ENCODE measurements at places on chromosomes 6 and 20.
A peak's percentile ranks its signal among the peaks of the same experiment; 100 is the strongest.

DNA sequence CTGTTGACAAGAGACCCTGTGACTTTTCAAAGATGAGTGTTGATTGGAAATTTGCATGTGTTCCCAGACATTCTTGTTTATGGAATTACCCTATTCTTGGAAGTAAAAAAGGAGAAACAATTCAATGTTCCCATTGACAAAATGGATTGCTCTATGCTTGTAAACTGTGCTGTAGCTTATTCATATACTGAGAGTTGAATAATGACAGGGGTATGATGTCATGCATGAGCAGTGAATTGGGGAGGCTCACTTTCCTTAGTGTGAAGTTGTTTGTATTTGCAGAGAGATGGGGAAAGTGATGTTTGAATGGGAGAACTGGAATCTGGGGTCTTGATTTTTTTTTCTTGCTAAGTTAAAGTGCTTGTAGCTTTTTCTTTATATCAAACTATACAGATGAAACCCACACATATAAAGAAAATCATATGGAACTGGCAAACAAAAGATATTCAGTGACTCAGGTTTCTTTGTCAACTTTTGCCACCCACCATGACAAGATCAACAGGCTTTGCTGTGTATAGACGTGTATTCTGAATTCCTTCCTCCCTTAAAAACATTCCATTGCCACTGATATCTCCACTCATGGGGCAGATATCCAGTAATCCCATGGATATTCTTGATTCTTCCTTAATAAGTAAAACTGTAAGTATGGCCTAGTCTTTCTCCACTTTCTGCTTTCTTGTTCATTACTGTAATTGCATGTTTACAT lies 97.8 kb upstream of the JAG1 start:
- DNase-seq: no peak

DNA sequence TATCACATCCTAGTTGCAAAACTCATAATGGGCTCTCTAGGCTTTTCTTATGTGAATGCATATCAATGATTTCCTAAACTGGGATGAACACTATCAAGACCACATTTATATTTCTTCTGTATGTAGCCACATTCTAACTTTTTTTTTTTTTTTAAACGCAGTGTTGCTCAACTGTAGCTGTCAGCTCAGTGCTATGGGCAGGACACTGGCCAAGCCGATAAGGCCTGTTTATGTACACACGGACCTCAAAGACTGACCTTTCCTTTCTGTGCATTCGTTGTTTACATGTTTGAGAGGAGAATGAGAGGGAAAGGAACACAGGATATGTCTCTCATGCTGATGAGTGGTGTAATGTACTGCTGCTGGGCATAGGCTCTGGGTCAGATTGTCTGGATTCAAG lies 75.1 kb upstream of the B3GAT2 start:
- no peak for DNase-seq

- peak; percentile 77 for DNase-seq
Measured at GRCh38 chr6:158972241-158973233, 27.5 kb downstream of the RSPH3 start.

DNA sequence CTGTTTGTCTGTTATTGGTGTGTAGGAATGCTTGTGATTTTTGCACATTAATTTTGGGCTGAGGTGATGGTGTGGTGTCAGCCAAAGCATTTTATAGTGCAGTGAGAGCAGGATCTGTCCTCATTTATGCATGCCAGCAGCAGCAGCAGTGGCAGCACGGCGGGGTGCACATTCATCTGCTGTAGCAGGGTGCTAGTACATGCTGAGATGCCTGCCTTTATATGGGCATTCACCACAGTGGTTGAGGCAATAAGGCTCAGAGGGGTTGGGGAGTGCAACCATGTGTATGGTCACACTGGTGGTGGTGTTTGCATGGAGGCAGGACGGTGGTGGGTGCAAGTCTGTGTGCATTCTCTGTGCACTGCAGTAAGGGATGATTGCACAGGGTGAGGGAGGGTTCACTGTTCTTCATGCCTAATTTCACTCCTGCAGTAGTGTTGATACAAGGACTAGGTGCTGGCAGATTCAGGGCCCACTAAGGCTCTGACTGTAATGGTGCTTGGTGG lies 129.3 kb upstream of the SYNCRIP start:
- DNase-seq: no peak

GRCh38 chr6:36028088-36028876 lies 674 bp downstream of the MAPK14 start:
- peak; percentile 60 for DNase-seq

- peak; percentile 8 for DNase-seq
Measured at GRCh38 chr6:40295251-40295950, 291.8 kb downstream of the LRFN2 start.

DNA sequence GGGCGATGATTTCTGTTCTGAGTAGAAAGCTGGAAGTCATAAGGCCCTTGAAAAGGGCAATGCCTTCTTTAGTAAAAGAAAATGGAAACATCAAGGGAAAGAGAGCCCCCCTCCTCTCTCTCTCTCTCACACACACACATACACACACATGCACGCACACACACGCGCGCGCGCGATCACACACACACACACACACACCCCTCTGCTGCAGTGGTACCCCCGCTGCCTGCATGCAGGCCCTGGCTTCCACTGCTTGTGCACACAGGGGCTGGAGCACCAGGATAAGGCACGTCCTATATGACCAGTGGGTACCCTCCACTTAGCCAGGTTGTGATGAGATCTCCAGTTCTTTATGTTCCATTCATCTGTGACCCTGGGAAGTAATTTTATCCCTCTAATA lies 300.9 kb downstream of the SLC35F1 start:
- no peak for DNase-seq

DNA sequence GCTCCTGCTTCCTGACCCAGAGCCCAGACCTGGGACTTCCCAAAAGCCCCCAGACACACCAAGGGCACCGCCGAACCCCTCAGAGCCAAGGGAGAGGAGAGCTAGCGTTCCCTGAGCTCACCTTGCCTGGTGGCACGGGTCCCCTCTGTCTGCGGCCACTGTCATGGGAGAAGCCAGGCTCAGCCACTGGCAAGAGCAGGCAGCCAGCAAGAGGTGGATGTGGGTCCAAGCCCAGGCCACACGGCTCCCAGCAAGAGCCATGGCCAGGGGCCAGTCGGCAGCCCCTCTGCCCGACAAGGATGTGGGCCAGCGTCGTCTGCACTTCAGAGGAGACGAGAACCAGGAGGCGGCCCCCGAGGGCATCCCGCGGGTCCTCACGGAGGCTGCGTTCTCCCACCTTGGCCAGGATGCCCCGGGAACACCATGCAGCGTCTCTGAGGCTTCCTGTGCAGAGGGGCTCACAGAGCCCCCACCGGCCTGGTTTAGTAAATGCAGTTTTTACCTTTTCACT lies 2.2 kb upstream of the PPDPF start:
- no peak for DNase-seq

DNA sequence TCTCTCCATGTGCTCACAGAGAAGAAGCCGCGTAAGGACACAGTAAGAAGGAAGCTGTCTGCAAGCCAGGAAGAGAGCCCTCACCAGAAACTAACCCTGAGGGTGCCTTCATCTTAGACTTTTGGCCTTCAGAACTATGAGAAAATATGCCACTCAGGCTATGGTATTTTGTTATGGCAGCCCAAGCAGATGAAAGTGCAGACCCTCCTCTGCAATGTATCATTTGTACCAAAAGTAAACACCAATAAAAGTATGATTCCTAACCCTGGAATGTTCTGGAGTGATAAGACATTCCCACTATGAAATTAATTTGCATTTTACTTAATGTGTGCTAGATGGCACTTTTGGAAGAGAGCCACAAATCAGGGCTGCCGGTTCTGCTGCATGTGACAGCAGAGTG lies 594.3 kb downstream of the UTRN start:
- no peak for DNase-seq

DNA sequence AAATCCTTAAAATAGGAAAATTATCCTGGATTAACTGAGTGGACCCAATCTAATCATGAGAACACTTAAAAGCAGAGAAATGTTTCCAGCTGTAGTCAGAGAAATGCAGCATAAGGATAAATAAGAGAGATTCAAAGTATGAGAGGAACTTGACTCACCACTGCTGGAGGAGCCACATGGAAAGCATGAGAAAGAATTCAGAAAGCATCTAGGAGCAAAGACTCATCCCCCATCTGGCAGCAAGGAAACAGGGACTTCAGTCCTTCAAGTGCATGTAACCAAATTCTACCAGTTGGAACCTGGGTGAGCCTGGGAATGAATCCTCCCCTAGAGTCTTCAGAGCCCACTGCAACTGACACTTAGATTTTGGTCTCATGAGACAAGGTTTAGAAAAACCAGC lies 33.7 kb downstream of the RNF146 start:
- DNase-seq: peak; percentile 95

GRCh38 chr20:10856237-10857015 lies 182.6 kb upstream of the JAG1 start:
- no peak for DNase-seq

DNA sequence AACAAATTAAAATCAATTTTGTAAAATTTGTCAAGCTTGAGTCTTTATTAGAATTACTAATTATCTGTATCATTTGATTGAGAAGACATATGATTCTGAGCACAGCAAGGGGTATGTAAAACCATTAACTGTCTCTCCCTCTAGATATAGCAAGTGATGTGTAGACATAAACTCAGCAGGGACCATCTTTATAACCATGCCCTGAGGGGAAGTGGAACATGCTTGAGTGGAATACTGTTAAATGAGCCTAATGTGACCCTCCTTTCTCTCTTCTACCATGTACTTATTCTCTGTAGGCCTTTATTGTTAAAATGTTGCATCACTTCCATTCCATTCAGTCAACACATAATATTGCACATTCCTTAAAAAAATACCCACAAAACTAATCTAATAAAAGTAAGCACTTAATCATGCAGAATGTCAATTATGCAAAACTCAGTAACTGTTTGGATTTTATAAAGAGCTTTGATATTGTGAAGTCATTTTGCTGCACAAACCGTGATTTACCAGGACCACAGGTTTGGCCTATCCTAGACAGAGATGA lies 896.6 kb upstream of the MANEA start:
- no peak for DNase-seq

- DNase-seq: no peak
Measured at GRCh38 chr6:35610830-35611229, 77.9 kb downstream of the FKBP5 start.

DNA sequence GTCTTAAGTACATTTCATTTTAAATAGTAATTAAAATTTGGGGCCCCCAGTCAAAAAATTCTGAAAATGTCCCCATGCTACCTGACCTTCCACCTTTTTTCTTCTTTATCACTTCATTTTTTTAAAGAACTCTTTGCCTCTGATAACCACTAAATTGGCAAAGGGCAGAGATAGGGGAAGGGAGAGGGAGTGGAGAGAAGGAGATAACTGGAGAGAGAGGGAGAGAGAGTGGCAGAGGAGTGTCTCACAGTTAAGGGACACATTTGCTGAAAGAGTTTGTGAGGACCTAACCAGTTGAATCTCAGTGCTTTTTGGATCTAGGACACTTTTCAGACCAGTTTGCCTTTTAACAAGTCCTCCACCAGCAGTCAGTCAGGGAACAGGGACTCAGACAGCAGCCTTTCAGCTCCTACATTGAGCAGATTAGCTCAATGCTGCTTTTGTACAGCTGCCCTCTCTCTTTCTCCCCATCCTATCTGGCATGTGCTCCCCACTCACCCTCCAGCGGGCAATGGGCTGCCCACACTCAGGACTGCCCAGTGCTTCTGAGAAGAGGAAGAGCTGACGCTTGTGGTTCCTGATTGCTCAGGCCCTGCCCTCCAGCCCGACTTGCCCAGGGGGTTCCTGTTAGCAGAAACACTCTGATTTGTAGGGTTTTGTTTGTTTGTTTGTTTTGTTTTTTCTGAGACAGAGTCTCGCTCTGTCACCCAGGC lies 14.4 kb downstream of the ARMC2 start:
- DNase-seq: no peak

GRCh38 chr20:19253916-19254820 lies 41.7 kb downstream of the SLC24A3 start:
- DNase-seq: peak; percentile 62

GRCh38 chr6:140758169-140758877 lies 1374.4 kb upstream of the GJE1 start:
- DNase-seq: no peak

GRCh38 chr6:75481936-75482593 lies 11.5 kb downstream of the FILIP1 start:
- DNase-seq: peak; percentile 72

GRCh38 chr6:10545482-10545881 lies 24.3 kb downstream of the GCNT2 start:
- no peak for DNase-seq

DNA sequence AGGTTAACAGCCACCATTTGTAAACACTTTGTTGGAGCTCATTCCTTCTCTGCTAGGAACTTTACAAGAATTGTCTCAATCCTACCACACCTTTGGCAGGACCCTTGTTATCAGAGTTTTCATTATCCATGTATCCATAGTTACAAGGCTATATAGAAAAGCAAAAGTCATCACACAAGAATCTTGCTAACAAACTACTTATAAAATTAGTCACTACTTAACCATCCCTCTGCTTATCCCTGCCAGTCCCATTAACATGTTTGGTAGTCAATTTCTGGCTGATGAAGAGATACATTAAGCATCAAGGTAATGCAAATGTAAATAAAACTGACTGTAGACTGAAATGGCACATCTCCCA lies 10.4 kb downstream of the ZSWIM3 start:
- DNase-seq: peak; percentile 82

DNA sequence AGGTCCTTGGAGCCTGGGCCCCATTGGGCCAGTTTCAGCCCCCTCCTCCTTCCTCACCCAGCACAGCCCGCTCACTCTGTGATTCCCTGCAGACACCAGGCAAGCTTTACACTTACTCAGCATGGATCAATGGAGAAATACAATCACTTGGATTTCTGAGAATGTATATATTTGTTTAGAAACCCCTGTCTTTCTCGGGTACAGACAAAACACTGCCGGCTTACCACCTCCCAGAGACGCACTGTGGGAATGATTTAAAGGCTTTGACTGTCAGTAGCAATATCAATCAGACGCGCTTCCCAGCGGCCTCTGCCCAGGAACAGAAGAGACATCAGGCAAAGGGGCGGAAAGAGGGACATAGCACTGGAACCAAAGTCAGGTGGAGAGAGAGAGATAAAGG lies 186.5 kb downstream of the MAFB start:
- no peak for DNase-seq

GRCh38 chr20:14142964-14143627 lies 147.8 kb downstream of the MACROD2 start:
- DNase-seq: peak; percentile 64

- DNase-seq: no peak
Measured at GRCh38 chr6:92538275-92538674, 881.1 kb downstream of the EPHA7 start.

DNA sequence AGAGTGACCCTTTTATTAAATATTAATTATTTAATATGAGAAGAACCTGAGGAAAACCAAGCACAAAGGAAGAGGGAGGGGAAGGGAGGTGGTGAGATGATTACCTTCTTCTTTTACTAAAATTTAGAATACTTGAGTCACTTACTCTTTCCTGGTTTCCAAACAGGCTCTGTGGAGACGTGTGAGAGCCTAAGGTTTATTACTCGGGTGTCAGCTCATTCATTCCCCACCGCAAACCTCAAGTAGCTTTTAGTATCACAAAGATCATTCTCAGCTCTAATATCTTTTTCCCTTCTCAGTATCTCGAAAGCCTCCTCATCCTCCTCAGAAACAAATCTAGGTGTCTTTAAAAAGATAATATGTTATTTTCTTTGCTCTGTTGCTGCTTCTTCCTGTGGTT lies 497.2 kb upstream of the JARID2 start:
- DNase-seq: no peak

- no peak for DNase-seq
Measured at GRCh38 chr20:55004044-55004443, 528.7 kb downstream of the DOK5 start.

- no peak for DNase-seq
Measured at GRCh38 chr20:18717062-18717461, 96.5 kb upstream of the SCP2D1 start.

Measured in GM23248 (cell line).